ENCODE measurements at places on chromosomes 2 and 18. TPM values are rescaled to one million over a fixed set of nuclear protein-coding genes. Genes with fewer than 3 reads are reported as not detected.

The EFEMP1 gene
- total RNA-seq = 52.5 TPM

The EGR4 gene
- total RNA-seq = not detected

The CNGA3 gene
- 0.58 TPM for total RNA-seq

The GPR35 gene
- total RNA-seq = 1.0 TPM

The CRYGD gene
- not detected for total RNA-seq

The FEV gene
- not detected for total RNA-seq

The SLC16A14 gene
- total RNA-seq = 0.11 TPM

The GAL3ST2 gene
- total RNA-seq = not detected

The CYP27C1 gene
- 0.32 TPM for total RNA-seq

The CYBRD1 gene
- 120 TPM for total RNA-seq

The SYT4 gene
- total RNA-seq = not detected

The CYB5A gene
- 48.4 TPM for total RNA-seq

The ALLC gene
- total RNA-seq = not detected

The DPY30 gene
- total RNA-seq = 69.6 TPM

The GPR17 gene
- not detected for total RNA-seq

The LYPD1 gene
- total RNA-seq = not detected

The MAT2A gene
- total RNA-seq = 420 TPM

The CHRND gene
- 7.1 TPM for total RNA-seq

The NFATC1 gene
- total RNA-seq = 4.5 TPM

DNA sequence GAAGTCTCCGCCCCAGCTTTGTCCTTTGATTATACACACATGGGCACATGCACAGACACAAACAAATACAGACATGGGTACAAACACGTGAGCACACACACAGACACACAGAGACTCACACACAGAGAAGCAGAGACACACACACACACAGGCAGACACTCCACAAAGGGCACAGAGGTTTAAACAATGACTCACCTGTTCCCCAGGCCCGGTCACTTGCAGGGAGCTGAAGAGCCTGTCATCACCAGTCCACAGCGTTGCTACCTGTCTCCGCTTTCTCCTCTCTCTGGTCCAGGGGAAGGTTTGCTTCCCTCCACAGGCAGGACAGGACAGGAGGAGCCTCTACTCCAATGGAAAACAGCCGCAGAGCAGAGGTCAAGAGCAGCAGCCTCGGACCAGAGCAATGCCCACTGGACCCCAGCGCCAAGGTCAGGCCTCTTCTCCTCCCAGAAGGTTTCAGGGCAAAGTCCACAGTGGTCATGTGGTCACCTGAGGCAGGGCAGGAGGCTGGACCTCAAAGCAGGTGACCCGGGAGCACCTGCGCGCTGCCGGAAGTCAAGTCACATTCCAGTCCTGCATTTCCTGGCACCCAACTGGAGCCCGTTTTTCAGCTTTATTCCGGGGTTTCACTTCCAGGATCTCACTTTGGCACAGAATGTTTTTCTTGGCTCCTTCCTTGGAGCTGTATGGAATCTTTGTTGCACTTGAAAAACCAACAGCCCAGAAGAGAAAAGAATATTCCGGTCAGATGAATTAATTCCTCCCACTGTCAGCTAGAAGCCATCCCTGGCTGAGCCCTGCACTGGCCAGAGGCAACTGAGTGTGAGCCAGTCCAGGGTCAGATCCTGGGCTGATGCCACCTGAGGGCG is at the start of gene RAB17:
Gene RAB17 (minus strand): TSS at position 463 of the 869 bp plus-strand sequence. CDS start 4,580 bp downstream, outside the sequence.
- DNase-seq = no peak

DNA sequence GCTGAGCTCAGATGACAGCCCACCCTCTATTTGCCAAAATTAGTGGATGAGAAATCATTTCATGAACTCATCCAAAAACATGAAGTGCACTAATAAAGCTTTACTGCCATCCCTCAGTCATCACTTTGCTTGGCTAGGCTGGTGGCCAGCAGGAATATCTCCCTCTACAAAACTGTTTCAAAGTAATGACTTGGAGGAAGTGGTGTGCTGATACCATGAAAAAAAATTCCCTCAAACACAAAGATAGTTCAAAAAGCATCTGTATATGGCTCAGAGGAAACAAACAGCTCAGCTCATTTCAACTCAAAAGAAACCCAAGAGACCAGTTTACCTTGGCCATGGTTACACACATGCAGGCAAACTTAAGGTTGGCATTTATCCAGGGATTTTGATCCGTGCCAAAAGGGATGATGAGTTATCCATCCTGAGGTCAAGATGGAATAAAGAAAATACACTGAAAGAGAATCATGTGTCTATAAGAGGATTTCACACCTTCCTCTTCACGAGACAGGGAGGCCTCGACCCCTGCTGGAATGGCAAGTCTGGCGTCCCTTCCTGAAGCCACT is 18.4 kb upstream of the WIPF1 start:
- DNase-seq = peak; percentile 90

DNA sequence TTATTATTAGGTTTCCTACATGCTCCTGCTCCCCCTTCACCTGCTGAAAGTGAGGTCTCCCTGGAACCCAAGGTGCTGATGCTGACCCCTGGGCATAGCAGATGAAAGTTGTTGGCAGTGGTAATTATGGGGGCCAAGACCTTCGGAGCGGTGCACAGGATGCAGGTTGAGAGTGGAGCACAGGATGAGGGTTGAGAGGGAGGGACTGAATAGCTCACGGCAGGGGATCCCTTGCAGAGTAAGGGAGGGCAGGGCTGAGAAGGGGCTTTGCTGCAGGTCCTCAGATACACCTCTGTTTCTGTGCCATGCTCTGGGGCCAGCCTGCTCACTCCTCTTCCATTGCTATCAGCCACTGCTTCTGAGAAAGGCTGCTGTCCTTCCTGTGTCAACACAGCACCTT is 163.3 kb downstream of the FHOD3 start:
- DNase-seq = no peak

DNA sequence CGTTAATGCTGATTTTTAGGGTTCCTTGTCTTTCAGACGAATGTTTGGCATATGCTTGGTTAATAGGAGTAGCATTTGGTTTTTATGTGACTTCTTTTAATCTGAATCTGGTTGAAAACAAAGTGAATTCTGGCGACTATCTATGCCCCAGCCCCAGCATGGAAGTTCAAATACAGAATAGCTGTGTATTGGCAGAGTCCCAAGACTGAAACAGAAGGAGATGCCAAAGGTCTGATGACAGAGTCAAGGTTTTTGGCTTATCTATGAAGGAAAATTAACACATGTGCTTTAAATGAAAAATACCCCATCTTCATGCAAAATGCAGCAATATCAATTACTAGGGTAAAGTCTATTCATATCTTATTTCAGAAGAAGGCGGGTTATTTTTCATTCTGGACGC is 734.8 kb upstream of the NXPH2 start:
- DNase-seq = no peak

DNA sequence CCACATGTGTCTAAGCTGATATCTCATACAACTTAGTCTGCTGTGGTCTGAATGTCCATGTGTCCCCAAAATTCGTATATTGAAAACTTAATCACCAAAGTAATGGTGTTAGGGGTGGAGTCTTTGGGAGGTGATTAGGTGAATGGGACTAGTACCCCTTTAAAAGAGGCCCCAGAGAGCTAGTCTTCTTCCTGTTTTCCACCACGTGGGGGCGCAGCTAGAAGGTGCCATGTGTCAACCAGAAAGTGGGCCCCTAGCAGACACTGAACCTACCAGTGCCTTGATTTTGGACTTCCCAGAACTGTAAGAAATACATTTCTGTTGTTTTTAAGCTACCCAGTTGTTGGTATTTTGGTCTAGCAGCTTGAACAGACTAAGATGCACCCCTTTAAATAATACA is 86.6 kb downstream of the ASB1 start:
- DNase-seq = peak; percentile 48

DNA sequence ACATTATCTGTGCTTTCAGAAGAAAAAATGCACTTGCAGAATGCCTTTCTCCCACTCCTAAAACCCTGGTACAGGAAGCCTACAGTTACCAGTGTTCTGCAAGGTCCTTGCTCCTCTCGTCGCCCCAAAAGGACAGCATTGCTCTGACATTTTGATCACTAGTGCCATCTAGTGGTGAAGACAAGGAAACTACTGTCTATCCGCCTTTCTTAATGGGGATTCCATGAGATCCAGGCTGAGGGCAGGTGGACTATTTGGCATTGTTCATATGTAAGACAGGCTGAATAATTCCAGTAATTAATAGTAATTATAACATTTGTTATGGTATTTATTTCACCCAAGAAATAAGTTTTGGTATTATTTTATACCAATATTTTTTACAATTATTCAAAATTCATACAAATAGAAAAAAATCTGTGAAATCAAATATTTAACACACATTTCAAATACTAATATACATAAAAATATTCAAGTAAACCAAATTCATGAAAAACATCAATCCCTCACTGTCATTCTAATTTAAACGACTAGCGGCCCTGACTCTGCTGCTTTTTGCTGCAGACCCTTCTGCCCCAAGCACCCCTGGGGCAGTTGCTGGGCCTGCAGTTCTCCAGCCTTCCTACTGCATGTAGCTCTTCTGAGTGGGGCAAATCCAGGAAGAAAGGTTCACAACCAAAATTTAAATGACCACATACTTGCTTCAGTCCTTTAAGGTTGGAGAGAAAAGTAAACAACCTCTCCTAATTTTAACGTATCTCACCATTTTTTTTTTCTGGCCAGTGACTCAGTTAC is 19.0 kb downstream of the TPGS2 start:
- DNase-seq = peak; percentile 74

DNA sequence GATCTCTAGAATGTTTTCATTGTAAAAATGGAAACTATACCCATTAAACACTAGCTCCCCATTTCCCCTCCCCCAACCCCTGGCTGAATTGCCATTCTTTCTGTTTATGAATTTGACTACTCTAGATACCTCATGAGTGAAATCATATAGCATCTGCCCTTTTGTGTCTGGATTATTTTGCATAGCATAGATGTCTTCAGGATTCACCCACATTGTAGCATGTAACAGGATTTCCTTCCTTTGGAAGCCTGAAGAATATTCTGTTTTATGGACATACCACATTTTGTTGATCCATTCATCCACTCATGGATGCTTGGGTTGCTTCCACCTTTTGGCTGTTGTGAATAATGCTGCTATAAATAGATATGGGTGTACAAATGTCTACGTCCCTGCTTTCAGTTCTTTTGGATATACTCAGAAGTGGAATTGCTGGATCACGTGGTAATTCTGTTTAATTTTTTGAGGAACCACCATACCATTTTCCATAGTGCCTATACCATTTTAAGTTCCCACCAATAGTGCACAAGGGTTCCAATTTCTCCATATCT is 7.7 kb upstream of the ASB1 start:
- no peak for DNase-seq

- no peak for DNase-seq
Measured at GRCh38 chr2:80120866-80121265, 183.7 kb downstream of the LRRTM1 start.

- DNase-seq = peak; percentile 32
Measured at GRCh38 chr2:109256921-109257320, 127.9 kb downstream of the SH3RF3 start.

DNA sequence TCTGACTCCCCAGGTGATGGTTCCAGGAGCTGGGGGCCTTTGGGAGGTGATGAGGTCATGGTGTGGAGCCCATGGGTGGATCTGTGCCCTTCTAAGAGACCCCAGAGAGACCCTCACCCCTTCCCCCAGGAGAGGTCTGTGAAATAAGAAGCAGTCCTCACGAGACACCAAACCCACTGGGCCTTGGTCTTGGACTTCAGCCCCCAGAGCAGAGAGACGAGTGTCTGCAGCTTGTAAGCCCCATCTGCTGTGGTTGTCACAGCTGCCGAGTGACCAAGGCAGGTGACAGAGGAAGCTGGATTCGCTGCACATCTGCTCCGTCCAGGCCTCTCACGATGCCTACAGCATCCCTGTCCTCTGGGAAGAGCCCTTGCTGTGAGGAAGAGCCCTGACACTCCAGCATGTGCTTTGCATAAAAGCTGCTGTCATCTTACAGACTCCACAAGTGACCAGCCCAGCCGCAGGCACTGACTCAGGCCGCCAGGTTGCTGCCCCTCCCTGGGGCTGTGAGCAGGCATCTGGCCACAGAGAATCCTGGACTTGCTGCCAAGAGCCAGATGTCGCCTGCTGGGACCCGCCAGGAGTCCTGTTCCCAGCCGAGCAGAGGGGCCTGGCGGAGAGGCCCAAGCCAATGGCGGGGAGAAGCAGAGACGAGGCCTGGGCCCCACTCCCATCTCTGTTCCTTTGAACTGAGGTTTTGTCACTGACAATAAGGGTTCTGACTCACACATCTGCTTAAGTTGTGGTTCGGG is 150.8 kb downstream of the PXDN start:
- DNase-seq = peak; percentile 78

DNA sequence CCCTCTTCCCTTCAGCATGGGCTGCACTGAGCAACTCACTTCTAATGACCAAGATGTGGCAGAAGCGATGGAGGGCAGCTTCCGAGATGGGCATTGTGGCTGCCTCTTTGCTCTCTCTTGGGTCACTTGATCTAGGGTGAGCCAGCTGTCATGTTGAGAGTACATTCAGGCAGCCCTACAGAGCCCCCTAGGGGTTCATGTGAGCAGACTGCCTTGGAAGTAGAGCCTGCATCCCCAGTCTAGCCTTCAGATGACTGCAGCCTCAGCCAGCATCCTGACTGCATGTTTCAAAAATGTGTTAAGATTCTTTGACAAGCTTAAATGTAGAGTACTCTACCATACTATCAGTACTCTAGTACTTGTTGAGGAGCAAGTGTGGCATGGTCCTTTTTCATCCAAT is 143.9 kb downstream of the NCK2 start:
- peak; percentile 34 for DNase-seq

DNA sequence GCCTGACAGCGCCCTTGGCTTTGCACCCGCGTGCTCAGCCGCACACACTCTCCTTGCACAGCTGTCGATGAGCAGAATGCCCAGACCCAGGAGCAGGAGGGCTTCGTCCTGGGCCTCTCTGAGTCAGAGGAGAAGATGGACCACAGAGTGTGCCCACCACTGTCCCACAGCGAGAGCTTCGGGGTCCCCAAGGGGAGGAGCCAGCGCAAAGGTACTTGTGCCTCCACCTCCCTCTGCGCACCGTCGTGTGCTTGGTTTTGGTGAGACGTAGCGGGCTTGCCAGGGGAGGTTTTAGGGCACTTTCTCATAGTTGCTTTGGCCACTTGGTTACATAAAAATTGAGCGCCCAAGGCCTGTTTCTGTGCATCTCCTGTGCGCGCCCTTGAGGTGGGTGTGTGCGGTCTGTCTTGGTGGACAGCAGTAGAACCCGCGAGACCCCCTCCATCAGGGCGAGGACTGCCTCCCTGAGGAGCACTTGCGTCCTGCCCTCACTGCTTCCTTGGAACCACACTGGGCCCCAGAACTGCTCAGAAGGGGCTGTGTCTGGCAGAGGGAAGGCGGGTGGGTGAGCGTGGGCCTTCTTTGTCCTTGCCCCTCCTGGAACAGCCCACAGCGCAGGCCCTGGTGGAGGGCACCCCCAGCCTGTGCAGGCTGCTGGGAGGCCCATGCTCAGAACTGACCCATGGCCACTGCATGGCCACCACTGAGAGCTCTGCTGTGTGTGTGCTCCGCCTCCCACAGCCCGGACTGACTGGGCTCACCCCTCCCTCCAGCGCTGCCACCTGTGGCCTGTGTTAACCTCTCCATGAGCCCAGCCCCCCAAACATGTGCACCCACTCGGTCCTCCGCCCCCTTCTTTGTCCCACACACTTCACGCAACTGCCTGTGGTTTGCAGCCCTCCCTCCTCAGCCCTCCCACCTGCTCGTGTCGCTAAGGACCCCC is 95.9 kb downstream of the DGKD start:
- no peak for DNase-seq
